ENCODE measurements at places on chromosomes 1 and 21.

DNA sequence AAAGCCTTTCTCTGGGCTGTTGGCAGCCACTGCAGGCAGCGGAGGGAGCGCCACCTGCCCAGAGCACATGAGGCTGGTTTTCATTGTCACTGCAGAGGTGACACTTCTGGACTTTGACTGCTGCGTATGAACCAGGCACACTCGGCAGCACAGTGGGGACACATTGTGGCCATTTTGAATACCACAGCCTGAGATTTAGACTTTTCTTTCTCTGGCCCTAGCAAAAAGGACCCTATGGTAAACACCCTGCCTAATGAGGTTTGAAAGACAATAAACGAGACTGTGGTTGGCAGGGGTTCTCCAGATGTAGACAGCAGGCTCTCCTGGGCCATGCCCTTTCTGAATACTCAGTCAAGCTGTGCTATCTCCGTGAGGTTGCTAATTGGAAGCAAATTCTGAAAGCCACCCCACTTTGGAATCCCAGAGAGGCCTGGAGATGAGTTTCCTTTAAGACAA lies 12.0 kb upstream of the KCNE2 start:
- DNase-seq, result peak; percentile 42

- no peak for DNase-seq
Measured at GRCh38 chr1:240351690-240352089, 260.0 kb downstream of the FMN2 start.

- DNase-seq, result no peak
Measured at GRCh38 chr1:170789063-170789462, 125.1 kb downstream of the PRRX1 start.

DNA sequence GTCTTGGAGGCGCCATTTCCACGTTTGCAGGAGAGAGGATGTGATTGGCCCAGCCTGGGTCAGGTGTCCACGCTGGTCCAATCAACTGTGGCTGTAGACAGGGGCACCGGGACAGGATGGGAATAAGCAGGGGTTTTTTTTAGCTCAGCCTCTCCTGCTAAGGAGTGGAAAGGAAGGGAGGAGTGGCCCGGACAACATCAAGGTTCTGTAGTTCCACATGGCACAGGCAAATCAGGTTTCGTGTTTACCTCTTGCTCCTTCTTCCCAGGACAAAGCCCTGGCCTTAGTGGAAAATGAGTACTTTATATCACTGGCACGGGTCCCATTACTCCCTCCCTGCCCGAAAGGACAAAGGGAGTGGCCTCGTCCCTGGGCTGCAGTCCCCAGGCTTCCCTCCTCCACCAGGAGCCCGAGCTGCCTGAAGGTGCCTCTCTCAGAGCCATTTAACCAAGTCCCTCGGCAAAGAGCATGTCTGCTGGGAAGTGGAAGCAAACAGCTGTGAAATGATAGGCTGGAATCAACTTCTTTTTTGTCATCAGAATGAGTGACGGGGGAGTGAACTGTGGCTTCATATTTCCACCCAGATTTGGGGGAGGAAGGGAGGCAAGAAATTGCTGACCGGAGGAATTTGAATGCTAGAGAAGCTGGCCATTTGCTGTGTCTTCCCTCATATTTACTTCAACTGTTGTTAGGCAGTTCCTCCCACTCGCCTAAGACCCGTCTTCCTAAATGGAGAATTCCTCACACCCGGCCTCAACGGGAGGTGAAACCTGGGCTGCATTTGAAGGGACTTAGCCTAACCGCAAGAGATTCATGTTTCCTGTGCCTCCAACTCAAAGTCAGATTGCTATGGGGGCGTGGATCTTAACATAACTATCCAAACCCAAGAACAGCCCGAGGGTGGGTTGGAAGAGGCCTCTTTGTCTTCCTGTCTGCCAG lies 84.9 kb upstream of the SLC44A3 start:
- DNase-seq, result peak; percentile 72

- no peak for DNase-seq
Measured at GRCh38 chr1:171954361-171954760, 113.1 kb downstream of the DNM3 start.

GRCh38 chr1:212857992-212858460 lies at the start of gene FLVCR1:
Gene FLVCR1, plus strand, starts transcription at chr1:212858275. Its CDS starts 178 bp downstream, at chr1:212858453.
- peak; percentile 97 for DNase-seq

- peak; percentile 67 for DNase-seq
Measured at GRCh38 chr1:93552741-93553455, 105.0 kb downstream of the FNBP1L start.

DNA sequence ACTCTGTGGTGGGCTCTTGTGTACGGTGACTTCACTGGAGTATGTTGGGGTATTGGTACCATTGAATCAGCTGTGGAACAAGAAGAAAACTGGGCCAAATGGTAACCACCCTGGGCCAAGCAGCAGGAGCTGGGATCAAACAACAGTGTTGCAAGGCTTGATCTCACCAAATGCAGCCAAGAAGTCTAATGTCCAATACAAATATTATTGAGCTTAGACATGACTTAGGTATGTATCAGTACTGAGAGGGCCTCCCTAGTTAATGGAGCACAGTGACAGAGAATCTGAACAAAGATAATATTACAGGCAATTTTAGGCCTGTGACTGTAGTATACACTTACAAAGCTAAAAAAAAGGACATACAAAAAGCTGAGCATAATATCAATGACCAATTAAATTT lies 604.8 kb downstream of the PLA2G4A start:
- no peak for DNase-seq

DNA sequence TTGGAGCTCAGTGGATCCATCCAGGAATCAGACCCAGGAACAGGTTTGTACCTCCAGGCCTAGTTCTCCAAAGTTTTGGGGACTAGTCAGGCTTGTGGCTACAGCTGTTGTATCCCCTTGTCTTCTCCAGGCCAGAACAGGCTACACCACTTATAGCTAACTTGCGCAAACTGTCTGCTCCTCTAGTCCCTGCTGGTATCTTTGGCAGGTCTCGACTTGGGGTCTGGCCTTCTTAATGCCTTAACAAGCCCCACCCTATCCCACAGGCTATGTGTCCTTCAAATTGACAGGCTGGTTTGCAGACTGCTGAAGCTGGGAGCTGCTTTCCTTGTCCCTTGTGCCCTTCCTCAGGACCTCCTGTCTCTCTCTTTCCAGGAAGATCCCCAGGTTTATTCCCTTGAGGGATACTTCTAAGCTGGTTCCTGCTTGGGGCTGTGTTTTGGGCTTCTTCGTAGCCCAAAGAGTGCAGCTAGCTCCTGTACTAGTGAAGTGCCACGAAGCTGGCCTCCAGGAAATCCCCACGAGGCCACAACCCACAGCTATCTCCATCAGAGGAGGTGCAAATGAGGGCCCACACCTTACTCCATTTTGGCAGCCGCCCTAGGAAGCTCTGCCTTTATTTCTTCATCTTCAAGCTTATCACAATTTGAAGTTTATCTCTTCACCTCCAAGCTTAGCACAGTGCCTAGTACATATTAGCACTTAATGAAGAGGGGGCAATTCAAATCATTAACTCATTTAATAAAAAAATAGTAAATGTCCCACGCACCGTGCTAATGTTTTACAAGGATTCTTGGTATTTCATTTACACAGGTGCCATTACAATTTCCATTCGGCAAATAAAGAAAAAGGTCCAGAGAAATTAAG lies 683 bp upstream of the DMAP1 start:
- DNase-seq, result no peak

DNA sequence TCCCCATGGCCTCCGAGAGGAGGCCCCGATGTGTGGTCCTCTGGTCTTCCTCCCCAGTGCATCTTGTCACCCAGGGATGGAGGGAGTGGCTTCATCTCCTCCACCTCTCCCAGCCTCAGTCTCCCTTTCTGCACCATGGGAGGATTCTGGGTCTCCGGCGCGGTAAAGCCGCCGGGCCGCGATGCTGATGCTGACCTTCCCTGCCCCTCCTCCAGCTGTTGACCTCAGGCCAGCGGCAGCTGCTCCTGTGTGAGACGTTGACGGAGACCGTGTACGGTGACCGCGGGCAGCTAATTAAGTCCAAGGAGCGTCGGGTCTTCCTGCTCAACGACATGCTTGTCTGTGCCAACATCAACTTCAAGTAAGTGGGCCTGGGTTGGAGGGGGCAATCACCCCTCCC lies 92.6 kb downstream of the ARHGEF10L start:
- DNase-seq, result no peak

DNA sequence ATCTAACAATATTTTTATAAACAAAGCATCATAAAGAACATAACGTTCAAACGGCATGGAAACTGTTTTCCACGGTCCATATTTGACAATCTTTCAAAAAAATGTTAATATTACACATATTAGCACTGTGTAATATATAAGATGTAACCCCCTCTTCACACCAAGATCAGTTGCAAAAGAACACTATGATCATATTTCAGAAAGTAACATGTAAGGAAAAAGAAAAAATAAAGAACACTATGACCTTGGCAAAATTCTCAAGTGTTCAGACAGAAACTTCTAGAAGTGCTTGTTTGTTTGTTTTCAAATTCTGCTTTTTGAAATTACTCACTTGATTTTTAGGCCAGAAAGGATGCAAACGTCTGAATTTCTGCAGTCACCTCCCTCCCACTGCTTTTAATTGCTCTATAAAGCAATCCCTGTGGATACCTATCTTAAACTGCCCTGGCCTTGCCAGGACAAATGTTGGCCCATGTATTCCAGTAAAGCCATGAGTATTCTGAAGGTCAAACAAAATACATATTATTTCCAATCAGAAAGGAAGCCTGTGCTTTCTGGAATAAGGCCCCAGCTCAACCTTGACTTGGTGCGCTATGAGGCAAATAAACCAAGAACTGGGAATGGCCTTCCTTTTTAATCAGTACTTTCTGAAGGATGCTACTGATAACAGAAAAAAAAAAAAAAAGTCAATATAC lies 68.6 kb downstream of the TGFBR3 start:
- no peak for DNase-seq

- DNase-seq, result no peak
Measured at GRCh38 chr1:1173793-1174415, at the start of gene TTLL10. Gene TTLL10, plus strand, starts transcription at chr1:1173880. Its CDS starts 5,336 bp downstream, at chr1:1179216.

GRCh38 chr1:70899735-70900134 lies 147.9 kb downstream of the PTGER3 start:
- DNase-seq, result no peak

DNA sequence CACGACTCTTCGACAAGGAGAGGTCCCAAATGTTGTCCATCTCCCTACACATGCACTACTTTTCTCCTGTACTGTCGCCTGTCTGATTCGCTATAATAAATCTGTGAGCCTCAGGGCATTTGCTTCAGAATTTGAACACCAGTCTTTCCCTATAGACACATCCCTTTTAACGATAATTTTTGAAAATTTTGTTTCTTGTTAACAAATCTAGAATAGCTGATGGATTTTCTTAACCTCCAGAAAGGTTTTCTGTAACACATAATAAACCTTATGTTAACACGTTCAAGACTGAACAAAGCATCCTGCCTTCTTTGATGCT lies 704 bp downstream of the CAPZA1 start:
- no peak for DNase-seq

DNA sequence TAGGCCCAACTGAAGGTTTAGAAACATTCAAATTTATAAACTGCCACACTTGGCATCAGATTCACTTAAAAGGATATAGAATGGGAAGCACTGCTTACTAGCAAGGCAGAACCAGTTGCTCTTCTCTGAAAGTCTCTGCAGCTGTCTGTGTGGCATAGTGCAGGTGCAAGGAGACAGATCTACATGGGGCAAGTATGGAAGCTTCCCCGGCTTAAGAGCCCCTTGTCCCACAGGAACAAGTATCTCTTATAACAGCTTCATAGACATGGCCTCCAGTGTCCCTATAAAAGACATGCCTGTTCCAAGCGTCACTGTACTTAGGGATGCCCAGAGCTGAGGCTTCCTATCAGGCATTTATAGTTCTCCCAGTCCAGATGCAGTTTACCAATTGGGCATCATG lies 26.5 kb downstream of the ZBTB8B start:
- DNase-seq, result no peak
